Bronchial smooth muscle cell (primary cell): ENCODE measurements at places on chromosomes 3 and 15. TPM values are rescaled to one million over a fixed set of nuclear protein-coding genes. Genes with fewer than 3 reads are reported as not detected.

Gene RNF123
- total RNA-seq = 18.8 and 22.7 TPM in 2 replicates

Gene LSMEM2
- total RNA-seq = not detected in 2 replicates

Gene SLC38A3
- total RNA-seq = not detected in 2 replicates

Gene RAB43
- total RNA-seq = 8.1 and 12.8 TPM in 2 replicates
